Activated CD4-positive, alpha-beta memory T cell treated with anti-CD3 and anti-CD28 coated beads for 36 hours (primary cell): ENCODE measurements at places on chromosomes 13 and 19.

DNA sequence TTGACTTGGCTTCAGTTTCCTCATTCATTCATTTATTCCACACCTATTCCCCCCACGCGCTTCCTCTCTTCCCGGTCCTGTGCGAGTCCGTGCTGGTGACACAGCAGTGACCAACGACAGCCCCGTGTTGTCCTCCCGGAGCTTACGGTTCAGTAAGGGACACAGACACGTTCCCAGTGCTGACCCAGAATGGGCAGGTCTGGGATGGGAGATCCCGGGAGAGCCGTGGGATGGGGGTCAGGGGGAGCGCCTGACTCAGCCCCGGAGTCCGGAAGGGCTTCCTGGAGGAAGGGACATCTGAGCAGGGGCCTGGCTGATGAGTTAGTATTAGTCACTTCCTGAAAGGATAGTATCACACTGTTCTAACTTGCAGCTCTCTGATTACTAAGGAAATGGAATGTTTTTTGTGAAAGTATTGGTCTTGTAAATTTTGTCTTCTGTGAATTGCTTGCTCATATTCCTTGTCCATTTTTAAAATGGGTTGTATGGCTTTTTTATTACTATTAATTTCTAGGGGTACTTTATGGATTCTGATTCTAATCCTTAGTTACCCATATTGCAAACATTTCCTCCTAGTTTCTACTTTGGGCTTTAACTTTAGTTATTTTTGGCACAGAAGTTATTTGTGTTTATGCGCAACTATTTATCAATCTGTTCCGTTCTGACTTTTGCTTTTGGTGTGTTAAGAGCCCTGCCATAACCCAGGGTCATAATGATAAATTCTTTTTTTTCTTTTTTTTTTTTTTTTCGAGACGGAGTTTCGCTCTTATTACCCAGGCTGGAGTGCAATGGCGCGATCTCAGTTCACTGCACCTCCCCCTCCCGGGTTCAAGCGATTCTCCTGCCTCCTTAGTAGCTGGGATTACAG lies 708 bp upstream of the ERCC1 start:
- DNase-seq = peak; percentile 76

DNA sequence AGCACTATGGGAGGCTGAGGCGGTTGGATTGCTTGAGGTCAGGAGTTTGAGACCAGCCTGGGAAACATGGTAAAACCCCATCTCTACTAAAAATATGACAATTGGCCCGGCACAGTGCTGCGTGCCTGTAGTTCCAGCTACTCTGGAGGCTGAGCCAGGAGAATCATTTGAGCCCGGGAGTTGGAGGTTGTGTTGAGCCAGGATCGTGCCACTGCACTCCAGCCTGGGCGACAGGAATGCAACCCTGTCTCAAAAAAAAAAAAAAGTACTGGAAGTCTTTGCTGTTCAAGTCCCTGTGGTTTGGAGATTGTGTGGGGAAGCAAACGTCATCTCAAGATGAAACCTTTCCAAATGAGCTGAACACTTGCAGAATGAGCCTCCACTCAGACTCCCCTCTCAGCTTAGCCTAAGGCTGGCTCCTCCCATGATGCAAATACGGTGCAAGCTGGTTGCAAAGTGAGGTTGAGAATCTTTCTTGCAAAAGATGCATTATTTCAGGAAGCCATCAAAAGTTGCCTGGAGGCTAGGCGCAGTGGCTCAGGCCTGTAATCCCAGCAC lies 46.2 kb downstream of the MYO9B start:
- peak; percentile 34 for DNase-seq

DNA sequence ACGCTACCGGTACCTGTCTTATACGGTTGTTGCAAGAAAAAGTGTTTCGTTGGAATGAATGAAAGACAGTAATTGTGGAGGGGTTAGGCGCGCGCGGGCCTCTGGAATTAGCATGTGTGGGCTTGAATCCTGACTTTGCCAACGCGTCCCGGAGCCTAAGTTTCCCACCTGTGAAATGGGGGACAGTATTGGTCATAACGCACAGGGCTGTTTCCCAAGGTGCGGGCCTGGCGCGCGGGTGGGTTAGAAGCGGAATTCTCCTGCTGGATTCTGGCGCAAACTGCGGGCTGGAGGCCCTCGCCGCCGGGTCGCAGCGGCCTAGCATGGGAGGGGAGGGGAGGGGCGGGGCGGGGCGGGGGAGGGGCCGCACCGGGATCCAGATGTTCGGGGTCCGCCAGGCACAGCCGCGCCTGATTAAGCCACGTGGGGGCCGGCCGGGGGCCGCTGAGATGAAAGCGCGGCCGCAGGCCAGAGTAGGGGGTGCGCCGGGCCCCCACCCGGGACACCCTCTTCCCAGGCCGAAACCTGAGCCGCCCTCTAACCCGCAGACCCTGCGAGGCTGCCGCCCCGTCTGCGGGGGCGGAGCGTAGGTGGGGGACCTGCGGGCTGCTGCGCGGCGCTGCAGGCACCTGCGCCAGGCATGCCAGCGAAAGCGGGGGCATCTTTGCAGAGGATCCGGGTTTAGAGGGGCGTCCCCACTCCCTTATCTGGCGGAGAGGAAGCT lies 1.2 kb upstream of the TMEM59L start:
- DNase-seq = no peak

- DNase-seq = no peak
These were observed 1466.4 kb downstream of the EFNB2 start for GRCh38 chr13:105069106-105069505.

DNA sequence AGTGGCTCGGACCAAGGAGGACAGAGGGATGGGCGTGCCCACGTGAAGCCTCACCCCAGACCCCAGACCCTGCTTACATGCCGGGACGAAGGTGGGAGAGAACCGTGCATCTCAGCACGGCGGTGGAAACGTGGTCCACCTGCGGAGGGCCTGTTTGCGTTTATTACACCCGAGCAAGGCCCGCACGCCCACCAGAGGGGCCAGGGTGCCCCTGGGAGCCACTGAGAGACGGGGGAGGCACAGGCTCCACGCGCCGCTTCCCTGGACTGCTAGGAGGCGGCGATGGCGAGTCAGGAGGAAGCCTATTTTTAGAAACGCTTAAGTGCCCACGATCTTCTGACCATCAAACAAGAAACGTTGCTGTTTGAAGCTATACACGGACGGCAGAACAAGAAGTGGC lies 80.7 kb downstream of the ATP11A start:
- no peak for DNase-seq

DNA sequence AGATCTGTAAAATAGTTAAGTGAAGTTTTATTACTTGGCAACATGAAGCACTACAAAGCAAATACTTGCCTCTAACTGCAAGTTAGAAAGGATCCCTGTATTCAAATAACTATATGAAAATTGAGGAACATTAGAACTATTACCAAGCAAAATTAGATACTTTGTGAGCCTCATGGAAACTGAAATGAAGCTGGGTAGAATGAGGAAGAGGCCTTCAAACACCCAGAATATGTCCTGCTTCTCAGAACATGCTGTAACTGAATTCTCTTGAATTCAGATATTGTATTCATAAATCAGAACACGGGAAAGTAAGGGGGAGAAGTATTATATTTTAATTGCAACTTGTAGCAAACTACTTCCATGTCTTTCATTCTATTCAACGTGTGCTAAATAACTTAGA lies 947.9 kb downstream of the PCDH17 start:
- DNase-seq = no peak

GRCh38 chr19:31548941-31549340 lies 199.7 kb upstream of the TSHZ3 start:
- DNase-seq = no peak

DNA sequence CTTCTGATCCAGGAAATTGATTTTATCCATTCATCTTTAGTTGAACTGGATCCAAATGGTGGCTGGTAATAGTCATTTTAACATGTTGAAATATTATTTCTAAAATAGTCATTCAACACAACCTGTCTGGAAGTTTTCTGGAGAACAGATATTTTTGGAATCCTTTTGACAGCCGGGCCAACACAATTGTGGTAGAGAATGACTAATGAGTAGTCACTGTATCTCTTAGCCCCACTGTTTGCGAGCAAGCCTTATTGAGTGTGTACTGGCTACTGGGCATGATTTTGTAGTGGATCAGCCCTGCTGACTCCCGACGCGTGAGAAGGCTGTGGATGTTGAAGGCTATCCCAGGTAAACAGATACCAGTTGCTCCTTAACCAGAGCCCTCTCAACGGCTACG lies 383.4 kb downstream of the ZNF536 start:
- no peak for DNase-seq

- DNase-seq = no peak
These were observed 29.9 kb downstream of the LAIR2 start for GRCh38 chr19:54532528-54532927.

- DNase-seq = no peak
These were observed 37.4 kb downstream of the ERICH4 start for GRCh38 chr19:41480336-41480735.

- DNase-seq = no peak
These were observed 19.4 kb downstream of the SGTA start for GRCh38 chr19:2763687-2764086.
